ENCODE measurements at places on chromosomes 4 and X.

DNA sequence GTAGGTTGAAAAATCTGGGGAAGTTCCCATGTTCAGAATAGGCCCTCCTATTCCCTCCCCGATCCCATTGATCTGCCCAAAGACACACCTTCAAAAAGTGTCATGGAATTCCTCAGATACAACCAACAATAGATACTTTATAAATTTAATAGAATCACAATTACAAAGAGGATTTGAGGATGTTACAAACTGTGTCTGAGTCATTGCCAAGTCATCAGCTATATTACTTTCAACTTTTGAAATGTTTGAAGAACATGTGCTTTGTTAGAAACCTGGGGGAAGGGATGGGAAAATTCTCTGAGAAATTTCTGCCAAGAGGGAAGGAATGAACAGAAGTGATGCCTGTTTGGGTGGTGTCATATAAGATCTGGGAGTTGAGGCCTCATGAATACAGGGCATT lies 46.7 kb downstream of the KCNIP4 start:
- DNase-seq = no peak

DNA sequence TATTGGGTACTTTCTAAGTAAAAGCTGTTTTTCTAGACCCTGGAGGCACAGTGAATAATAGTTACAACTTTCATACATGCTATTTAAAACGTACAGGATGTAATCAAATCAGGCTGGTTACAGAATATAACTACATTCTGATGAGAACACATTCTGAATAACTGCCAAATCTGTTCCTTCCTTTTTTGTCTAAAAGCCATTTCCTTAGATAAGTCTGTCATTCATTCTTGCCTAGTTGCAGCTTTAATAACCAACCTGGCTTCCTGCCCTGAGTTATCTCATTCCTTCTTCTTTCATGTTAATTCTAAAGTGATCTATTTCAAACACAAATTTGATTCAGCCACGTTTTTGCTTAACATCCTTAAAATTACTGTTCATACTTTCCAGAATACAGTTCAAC lies 189.7 kb upstream of the ITM2A start:
- no peak for DNase-seq

DNA sequence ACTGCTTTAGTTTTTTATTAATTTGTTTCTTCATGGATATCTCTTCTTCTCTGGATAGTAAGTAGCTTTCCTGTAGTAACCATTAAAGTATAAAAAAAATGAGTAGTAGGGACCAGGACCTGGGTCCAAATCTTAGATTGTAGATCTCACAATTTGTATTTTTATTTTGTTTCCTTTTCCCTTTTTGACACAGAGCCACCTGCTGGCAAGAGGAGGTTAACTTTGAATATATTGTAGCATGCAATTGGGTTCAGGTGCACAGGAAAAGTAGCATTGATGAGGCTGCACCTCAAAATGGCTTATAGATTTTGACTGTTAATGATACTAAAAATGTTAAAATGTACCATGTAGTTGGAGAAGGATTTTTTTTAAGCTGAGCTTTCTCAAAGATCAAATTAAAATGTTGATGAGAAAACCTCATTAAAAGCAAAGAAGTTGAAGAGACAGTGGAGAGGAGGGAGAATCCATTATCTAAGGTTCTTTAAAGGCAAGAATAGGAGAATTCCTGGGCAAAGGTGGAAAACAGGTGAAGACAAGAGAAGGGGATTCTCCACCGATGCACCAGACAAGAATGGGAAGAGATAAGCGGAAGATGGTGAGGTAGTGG lies 48.3 kb upstream of the HPGDS start:
- DNase-seq = no peak

DNA sequence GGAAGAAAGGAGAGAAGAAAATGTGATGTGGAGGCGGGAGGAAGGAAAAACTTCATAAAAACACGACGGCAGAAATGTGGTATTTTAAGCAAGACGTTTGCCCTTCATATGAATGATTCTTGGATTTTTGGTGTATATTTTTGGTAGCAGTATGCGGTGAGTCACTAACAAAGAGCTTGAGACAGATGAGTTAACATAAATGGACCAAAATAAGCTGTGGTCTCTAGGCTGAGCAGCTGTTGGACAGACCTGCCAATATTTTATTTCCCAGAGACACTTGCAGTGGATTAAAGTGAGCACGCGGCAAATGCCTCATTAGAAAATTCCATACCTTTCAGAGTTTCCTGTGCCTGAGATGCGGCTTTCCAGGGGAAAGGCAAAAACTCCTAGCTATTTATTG lies 43.1 kb upstream of the RPS6KA3 start:
- DNase-seq = no peak

GRCh38 chr4:66575008-66575696 lies 904.9 kb upstream of the EPHA5 start:
- no peak for DNase-seq

DNA sequence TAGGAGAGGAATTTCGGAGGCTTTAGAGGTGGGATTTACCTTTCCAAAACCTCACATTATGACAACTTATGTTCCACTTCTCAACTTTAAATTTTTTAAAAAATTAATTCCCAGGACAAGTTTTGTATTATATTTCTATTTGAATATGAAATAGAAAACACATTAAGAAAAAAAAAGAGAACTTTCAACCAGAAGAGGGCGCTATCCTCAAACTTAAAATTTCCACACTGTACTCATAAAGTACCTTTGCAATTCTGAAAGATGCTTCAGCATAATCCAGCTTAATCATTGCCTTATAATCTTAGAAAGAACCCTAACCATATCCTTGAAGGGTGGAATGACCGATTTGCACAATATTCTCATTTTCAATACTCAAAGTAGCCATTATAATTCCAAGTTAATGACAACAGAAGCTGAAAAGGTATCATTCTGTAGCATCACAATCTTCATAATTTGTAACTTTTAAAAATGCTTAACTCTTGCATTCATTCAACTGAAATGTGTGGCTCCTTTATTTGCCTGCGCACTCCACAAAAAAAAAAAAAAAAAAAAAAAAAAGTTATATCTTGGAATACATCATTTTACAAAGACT lies 158.0 kb downstream of the KCNIP4 start:
- DNase-seq = peak; percentile 21

DNA sequence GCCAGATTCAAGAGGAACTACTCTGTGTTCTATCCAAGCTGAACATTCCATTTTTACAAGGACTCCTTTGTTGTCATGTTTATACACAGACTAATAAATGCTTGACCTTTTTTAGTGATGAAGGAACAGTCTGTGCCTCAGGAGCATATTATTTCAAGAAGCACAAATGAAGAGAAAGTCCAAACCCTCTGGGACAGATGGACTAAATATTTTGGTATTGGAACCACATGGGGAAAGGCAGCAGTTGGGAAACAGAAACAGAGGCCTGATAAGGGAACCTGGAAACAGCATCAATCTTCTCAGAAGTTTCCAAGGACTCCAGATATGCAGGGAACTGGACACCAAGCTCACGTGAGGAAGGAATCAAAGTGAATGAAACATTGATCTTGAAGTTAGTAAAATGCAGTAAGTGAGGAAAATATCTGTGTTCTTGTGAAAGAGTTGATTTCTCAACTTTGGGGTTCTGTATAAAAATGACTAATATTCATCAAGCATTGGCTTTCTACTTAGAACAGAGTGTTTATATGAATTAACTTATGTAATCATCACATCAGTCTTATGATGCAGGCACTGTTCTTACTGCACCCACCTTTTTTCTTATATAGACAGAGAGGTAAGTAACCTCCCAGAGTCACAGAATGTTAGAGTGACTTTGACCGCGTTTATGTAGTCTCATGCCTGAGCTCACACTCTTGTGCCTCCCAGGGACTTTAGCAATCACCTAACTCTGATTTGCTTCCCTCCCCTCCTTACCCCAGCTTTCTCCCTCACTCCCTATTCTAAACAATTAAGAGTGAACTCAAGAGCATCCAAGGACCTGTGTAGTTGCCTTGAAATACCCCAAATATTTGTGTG lies 148.9 kb upstream of the JADE1 start:
- no peak for DNase-seq

DNA sequence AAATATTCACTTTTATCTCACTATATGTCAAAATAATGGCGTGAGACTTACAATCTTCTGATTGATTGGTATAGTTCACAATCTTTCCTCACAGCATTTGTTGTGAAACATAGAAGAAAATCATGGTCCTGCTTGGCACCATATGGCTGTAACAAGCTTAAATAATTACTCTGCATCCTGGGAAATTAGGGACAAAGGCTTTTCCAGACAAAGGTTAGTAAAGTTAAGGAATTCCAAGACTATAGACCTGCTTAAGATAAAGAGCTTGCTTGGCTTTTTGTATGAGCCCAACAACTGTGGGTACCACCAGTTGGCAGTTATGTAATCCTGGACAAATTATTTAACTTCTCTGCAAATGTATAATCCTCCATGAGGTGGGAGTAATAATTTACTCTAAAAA lies 3.4 kb upstream of the PCDH18 start:
- DNase-seq = no peak

DNA sequence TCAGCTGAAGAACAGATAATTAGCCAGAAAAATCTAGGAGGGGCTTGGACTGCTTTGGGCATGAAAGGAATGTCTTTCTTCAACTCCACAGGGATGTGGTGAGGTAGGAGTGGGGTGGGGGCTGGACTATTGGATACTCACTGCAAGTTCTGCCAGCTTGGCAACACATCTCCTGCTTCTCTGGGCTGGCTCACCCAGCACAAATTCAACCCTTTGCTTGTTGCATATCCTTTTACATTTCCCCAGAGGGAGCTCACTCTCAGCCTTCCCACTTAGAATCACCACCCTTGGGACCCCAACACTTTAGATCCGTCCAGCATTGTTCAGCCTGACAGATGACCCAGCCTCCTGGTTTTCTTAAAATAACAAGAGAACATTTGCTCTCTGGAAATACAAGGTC lies 120.6 kb downstream of the KDR start:
- DNase-seq = no peak

GRCh38 chr4:26124753-26125321 lies 196.0 kb upstream of the RBPJ start:
- no peak for DNase-seq

DNA sequence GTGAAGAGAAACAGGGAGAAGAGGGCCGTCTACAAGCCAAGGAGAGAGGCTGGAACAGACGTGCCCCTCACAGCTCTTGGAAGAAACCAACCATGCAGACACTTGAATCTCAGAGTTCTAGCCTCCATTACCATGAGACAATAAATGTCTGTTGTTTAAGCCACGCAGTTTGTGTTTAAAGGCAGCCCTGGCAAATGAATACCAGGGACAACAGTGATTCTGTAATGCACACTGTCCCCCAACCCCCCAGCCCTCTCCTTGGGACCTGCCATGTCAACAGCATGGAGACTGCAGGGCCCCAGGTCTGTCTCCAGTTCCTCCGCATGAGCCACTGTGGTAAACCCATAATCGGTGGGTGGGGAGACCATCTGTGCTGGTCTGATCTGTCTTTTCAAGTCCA lies 348.0 kb upstream of the KLF3 start:
- DNase-seq = no peak

DNA sequence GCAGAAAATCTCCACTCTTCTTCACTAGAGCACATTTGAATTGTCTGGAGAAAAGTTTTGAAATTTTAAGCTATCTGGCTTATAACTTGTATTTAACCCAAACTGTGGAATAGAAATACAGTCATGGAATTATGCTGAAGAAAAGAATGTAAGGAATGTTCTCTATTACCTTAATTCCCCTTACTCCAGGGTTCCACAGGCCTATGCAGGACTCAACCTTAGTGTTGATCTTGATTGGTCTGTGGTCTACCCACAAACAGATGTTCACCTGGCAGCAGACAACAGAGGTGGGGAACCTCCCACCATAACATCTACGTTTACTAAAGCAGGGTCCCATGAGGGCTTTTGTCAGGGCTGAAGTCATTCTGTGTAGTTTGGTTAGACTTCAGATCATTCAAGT lies 189.3 kb upstream of the GPRIN3 start:
- DNase-seq = no peak

DNA sequence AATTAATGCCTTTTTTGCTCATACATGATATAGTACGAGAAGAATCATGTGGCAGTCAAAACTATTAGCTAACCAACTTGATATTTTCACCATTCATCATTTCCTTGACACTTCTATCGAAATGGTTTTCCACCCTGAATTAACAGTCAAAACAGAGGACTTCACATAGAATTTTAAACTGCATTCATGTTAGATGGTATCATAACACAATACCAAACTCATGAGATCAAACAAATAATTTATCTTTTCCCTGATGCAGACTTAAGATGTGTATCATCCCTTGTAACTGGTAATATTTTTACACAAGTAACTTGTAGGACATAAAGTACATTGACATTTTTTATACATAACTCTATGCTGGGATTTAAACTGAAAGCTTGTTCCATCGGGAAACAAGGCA lies 18.2 kb upstream of the ANTXR2 start:
- no peak for DNase-seq

DNA sequence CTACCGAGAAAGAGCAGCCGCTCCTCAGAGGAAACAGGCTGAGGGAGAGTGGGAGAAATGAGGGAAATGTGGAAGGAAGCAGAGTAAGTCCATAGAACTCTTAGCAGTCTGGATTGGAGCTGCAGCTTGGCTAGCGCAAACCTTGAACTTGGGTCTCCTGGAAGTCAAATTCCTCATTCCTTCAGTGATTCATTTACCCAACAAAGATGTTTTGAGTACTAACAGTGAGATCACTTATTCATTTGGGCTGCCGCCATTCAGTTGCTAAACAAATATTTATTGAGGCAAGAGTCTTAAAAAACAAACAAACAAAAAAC lies 51.5 kb downstream of the SEL1L3 start:
- peak; percentile 42 for DNase-seq

- DNase-seq = no peak
Measured at GRCh38 chr4:183297675-183298074, 22.4 kb downstream of the CLDN22 start.

GRCh38 chr4:180280726-180281297 lies 1962.4 kb upstream of the TENM3 start:
- DNase-seq = peak; percentile 10

DNA sequence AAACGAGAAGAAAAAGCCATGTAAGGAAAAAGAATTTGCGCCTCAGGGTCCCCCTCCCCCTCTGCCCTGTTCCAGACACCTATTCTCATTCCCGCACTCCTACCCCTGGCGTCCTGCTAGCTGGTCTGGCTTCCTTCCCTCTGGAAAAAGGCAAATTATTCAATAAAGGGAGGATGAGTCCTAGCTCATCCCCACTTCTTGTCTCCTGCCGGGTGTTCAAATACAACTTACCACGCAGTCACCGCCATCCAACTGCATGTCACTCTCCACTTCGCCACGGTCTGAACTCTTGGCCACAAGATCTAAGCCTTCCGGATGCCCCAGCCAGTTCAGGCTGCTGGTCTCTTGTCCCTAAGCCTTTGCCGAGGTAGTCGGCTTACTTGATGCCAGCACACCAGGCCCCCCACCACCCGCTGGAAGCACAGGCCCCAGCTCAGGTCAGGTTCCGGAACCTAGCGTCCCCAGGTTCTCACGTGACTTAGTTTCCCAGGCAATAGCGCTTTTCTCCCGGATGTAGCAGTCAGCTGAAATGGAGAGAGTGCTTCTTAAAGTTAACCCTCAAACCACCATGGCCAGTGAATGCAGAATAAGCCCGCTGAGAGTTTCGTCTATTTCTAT lies 209.6 kb upstream of the SPIN4 start:
- peak; percentile 80 for DNase-seq

GRCh38 chrX:12877386-12877785 lies 10.5 kb downstream of the TLR7 start:
- no peak for DNase-seq

GRCh38 chr4:157204634-157205244 lies 15.8 kb upstream of the GRIA2 start:
- no peak for DNase-seq
